Activated T-cell treated with anti-CD3 and anti-CD28 coated beads, Interleukin-2, amount 50 U/mL, for 4 hours (primary cell): ENCODE measurements at places on chromosomes 6 and 20. TPM values are rescaled to one million over a fixed set of nuclear protein-coding genes. Genes with fewer than 3 reads are reported as not detected.

DNA sequence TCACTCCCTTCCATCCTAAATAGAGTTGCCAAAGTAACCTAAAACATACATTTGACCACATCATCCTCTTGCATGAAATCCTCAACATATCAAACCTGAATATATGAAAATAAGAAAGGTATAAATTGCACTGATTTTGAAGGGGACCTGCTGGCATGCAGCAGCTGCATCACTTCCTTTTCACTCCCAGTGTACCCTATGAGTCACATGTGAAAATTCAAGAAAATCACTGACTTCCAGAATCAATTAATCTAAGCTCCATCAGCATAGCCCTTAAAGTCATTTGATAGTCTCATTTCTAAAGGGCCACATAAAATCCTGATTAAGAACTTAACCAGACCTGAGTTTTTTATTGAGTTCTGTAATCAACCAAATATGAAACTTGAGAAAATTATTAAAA, 24.3 kb downstream of the SNX14 start:
- no peak for DNase-seq

DNA sequence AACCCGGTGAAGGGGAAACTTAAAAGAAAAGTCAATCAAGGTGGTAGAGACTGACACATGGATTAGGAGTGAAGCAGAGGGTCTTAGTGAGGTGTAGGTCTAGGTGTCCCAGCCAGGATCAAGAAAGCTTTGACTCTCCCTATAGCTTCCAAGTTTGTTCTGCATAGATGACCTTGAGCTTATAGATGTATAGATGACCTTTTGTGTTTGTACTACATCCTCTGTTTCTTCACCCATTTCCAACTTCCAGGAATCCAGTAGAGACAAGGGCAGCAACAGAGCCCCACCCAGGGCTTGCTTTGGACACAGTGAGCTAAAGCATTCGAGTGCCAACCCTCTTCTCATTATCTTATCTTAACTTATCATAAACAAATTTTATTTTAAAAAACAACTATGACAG, 1.8 kb upstream of the MRPS18A start:
- no peak for DNase-seq

The CRNKL1 gene
- total RNA-seq, result 24.3 TPM

The EYA2 gene
- total RNA-seq, result not detected

- DNase-seq, result no peak
These were observed 280.4 kb downstream of the FOXC1 start for GRCh38 chr6:1890071-1890470.

The SNAP25 gene
- total RNA-seq, result not detected
